NCI-H2171 (cell line): ENCODE measurements at places on chromosomes 11 and 22.

- DNase-seq, result no peak
These were observed 37.4 kb upstream of the NCR3LG1 start for GRCh38 chr11:17314232-17314547.

- no peak for DNase-seq
These were observed 93.9 kb downstream of the PKNOX2 start for GRCh38 chr11:125258291-125259032.

DNA sequence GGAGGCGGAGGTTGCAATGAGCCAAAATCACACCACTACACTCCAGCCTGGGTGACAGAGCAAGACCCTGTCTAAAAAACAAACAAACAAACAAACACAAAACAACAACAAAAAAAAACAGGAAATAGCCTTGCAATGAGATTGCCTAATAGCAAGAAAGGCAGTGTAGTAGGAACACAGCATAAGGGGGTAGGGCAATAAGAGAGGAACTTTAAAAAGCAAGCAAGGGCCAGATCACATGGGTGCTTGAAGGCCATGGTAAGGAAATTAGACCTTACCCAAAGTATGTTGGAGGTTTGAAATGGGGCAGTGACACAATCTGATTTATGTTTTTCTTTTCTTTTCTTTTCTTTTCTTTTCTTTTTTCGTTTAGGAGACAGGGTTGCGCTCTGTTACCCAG is 34.7 kb upstream of the NRIP3 start:
- no peak for DNase-seq

GRCh38 chr11:9264316-9265210 is 587 bp downstream of the DENND5A start:
- DNase-seq, result no peak

- no peak for DNase-seq
These were observed 32.9 kb upstream of the RELT start for GRCh38 chr11:73343076-73343873.

GRCh38 chr11:85028329-85029101 is 598.6 kb downstream of the DLG2 start:
- no peak for DNase-seq

- no peak for DNase-seq
These were observed 8.1 kb upstream of the ANKRD13D start for GRCh38 chr11:67280788-67281551.

- no peak for DNase-seq
These were observed 14.3 kb downstream of the DGCR8 start for GRCh38 chr22:20094197-20094807.

GRCh38 chr11:87398931-87399330 is 361.2 kb downstream of the TMEM135 start:
- DNase-seq, result no peak

GRCh38 chr22:35399114-35399677 is 744 bp upstream of the MCM5 start:
- no peak for DNase-seq

DNA sequence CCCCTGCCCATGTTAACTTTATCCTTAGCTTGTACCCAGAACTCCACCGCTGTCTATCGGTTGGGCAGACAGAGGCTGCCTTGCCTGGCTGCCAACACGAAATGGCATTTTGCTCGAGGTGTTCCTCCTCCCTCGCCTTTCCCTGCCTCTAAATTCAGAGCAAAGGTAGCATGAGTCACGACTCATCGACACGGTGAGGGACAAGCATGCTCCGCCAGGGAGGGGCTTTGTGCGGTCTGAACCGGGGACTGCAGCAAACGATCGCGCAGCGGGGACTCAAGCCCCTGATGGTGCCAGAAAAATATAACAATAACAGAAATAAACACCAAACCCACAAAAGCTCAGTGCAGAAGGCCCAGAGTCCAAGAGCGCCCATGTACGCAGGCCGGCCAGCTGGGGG is 52.3 kb downstream of the RTL6 start:
- DNase-seq, result no peak

- DNase-seq, result no peak
These were observed 110.9 kb upstream of the B3GAT1 start for GRCh38 chr11:134522782-134523570.

DNA sequence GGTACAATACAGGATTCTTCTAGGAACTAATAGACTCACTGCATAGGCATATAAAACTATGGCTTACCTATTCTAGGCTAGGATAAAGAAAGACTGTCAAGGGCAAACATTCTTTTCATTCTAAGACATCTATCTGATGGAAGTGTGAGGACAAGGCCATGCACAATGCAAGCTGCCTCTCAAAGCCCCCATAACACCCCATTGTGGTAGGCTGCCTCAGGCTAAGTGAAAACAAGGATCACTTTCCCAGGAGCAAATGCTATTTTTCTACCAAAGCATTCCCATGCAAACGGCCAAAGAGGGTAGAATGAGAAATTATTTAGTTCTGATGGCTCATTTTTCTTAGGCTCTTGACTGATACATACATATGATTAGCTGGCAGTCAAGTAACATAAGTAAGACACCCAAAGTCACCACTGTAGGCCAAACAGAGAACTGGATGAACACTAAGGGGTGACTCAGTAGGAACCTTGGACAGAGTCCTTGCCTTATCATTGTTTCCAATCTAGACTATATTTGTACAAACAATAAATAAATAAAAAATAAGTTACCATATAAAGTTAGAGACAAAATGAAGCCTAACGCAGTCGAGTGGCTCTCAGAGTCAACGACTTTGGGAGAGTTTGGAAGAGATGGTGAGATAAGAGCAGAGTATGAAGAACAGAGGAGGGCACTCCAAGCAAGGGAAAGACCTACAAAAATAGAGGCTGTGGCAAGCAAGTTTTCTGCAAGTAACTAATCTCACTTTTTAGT is 303.6 kb downstream of the SBF2 start:
- DNase-seq, result no peak

GRCh38 chr11:12888525-12889158 is 120.5 kb upstream of the RASSF10 start:
- DNase-seq, result no peak

GRCh38 chr11:129729216-129729615 is 86.4 kb upstream of the TMEM45B start:
- DNase-seq, result no peak

- no peak for DNase-seq
These were observed 4.0 kb upstream of the MCAM start for GRCh38 chr11:119320776-119321524.

GRCh38 chr11:65915821-65916251 is 3.0 kb downstream of the C11orf68 start:
- DNase-seq, result no peak

GRCh38 chr11:66580803-66581202 is 12.1 kb downstream of the CCDC87 start:
- no peak for DNase-seq

DNA sequence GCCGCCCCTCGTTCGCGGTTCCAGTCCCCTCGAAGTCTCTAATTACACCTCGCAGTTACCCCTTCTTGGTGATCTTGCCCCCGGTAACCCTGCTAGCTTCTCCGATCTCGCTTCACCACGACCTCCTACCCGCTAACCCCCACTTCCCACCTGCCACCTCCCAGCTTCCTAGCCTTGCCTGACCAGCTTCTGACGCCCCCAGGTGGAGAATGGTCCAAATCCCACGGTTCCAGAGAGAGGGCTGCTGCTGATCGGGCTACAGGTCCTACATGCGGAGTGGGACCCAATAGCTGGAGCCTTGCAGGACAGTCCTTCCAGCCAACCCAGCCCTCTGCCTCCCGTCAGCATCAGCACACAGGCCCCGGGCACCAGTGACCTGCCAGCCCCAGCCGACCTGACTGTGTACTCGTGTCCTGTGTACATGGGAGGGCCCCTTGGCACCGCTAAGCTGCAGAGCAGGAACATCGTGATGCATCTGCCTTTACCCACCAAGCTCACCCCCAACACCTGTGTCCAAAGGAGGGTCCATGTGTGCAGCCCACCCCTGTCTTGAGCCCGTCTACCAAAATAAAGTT is 31.9 kb downstream of the RRP8 start:
- no peak for DNase-seq

- DNase-seq, result no peak
These were observed 52.0 kb upstream of the PRSS23 start for GRCh38 chr11:86748296-86748695.

DNA sequence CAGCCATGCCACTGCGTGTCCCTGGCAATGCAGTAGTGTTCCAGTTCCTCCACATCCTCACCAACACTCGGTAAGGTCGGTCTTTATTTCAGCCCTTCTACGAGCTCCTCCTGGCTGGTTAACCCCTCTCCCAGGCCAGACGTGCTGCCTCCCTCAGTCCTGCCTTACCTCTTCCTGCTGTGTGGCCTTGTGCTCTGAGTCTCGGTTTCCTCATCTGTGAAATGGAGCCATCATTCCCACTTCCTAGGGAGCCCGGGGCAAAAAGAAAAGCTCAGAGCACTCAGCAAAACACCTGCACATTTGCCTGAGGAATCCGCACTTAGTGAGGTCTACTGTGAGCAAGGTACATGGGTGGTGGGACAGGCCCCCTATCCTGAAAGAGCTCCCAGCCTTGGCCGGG is 9.8 kb downstream of the TP53I11 start:
- DNase-seq, result no peak

- DNase-seq, result no peak
These were observed 134.6 kb downstream of the CCDC34 start for GRCh38 chr11:27228232-27228905.

DNA sequence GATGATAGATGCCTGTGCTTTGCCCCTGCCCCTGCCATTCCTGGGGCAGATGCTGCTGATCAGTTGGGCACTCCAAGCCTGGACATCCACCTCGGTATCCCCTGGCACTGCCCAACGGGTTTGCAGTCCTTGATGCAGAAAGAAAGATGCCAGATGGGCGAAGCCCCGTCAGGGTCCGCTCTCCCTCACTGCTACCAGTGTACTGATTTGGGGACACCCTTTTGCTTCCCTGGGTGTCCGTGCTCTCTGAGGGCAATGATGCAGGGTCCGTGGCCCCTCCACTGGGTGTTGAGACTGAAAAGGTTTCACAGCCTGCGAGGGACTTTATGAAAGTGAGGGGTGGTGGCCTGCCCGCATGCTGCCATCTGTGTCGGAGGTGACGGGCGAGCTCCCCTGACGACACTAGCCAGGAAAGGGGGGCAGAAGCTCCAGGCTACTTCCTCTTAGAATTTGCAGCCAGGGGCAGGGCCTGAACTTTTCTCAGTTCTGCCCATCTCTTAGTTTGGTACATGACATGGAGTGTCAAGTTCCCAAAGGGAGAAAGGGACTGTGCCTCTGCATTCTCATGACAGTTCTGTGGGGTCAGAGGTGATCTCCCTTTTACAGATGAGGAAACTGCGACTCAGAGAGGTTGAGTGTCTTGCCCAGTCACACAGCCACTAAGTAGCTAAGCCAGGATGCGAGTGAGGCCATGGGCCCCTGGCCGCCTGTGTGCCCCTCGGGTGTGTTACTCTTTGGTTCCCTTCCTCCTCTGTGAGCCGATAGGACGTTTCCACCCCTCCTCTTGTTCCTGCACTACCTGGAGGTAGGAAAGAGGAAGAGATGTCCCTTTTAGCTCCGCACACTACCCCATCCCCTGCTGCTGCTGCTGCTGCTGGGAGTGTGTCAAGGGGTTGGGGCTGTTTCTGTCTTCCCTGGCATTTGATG is 96.6 kb downstream of the BCR start:
- no peak for DNase-seq

DNA sequence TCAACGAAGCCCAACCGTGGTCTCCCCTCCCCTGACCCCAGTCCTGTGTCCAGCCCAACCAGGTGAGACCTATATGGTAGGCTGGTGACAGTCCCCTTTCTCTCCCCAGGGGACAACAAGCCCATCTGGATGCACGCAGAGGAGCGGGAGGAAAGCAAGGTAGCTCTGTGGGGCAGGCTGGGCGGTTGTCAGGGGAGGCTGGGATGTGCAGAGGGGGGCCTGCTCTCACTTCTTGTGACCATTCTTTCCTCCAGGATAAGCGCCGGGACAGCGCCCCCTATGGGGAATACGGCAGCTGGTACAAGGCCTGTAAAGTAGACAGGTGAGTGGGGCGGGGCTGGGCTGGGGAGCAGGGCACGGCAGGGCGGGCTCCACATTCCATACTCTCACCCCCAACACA is 3.5 kb upstream of the RAB1B start:
- no peak for DNase-seq

GRCh38 chr11:122979103-122979814 is 2.4 kb downstream of the BSX start:
- DNase-seq, result no peak

DNA sequence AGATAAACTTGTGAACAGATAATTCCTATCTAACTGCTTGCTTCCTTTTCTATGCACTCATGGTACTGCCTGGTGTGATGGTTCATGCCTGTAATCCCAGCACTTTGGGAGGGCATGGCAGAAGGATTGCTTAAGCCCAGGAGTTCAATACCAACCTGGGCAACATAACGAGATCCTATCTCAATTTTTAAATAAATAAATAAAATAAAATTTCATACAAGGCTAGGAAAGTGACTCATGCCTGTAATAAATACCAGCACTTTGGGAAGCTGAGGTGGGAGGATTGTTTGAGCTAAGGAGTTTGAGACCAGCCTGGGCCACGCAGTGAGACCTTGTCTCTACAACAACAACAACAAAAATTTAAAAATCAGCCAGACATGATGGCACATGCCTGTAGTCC is 166.6 kb downstream of the COMMD9 start:
- DNase-seq, result no peak

DNA sequence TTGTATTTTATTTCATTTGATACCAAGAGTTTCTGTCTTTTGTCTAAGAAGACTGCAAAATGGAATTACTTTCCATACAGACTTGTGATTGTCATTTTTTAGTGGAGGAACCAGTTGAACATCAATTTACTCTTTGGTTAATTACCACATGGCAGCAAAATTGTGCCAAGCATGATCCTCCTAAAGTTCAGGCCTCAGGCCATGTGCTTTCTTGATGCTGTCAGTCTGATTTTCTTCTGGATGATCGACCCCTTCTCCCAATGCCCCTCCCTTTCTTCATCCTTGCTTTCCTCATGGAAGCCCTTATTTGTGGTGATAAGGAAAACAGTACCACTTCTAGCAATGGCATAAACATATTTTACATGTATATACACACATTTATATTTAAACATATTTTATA is 76.2 kb downstream of the SVIP start:
- peak; percentile 43 for DNase-seq

GRCh38 chr11:133834682-133835592 is 10.4 kb downstream of the SPATA19 start:
- peak; percentile 27 for DNase-seq

- DNase-seq, result no peak
These were observed 104.9 kb downstream of the ADAMTS15 start for GRCh38 chr11:130553306-130553705.

GRCh38 chr11:3109434-3109833 is 52.2 kb upstream of the CARS1 start:
- DNase-seq, result no peak

- DNase-seq, result no peak
These were observed 945.0 kb downstream of the BRD1 start for GRCh38 chr22:48882636-48883200.

- DNase-seq, result no peak
These were observed 58.9 kb downstream of the ABTB2 start for GRCh38 chr11:34298871-34299270.
